CD8-positive, alpha-beta T cell (primary cell): ENCODE measurements at places on chromosomes 11 and 22.

DNA sequence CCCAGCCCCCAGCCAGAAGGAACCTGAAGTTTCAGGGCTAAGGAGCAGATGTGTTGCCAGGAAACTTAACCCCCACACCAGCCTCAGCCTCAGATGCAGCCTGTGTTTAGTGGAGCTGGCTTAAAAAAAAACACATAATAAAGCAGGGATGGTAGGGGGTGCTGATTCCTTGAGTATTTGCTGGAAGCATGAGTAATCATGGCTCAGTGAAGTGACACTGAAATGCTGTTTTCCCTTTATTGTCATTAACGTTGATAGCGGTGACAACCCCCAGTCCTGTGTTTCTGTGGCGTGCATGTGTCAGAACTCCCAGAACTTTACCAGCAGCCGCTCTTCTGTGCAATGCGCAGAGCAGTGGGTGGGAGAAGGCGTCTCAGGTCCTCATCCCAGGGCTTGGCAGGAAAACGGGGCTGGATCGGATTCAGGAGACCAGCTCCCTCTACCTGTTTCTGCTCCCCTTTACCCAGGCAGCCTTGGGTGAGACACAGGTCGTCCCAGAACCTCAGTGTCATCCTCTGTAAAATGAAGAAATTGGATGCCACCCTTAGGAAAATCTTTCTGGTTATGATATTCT is 1282.1 kb downstream of the TBC1D22A start:
- DNase-seq = no peak

DNA sequence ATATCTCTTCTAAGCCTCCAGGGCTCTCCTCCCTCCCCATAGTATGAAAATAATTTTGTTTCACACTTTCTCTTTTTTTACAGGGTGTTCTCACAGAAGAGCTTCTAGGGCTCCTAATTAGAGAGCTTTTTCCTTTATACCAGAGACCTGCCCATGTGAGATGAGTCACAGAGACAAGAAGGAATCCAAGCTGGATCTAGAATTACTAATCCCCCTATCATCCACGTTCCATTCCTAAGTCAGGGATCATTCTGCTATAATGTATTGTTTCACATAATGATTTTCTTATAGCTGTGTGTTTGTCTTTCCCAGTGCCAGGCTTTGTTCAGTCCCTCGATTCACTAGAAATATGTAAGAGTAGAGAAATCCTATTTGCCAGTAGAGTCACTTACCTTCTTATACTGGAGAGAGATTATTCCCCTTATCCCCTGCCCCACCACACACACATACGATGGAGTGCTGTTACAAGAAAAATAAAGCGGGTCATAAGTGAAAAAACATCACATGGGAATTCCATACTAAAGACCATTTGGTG is 778.3 kb upstream of the LRRC4C start:
- DNase-seq = no peak

- no peak for DNase-seq
Observed at GRCh38 chr11:464316-464715, 14.2 kb downstream of the PTDSS2 start.

GRCh38 chr11:134667175-134667500 is 255.1 kb upstream of the B3GAT1 start:
- DNase-seq = no peak

DNA sequence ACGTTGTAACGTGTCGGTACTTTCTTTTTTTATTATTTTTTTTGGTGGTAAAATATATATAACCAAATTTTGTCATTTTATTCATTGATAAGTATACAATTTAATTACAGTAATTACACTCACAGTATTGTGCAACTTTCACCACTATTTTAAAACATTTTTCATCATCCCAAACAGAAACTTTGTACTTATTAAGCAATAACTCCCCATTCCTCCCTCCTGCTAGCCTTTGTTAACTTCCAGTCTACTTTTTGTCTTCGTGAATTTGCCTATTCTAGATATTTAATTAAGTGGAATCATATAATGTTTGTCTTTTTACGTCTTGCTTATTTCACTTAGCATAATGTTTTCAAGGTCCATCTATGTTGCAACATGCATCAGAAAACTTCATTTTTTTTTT is 58.5 kb downstream of the STIM1 start:
- DNase-seq = no peak

DNA sequence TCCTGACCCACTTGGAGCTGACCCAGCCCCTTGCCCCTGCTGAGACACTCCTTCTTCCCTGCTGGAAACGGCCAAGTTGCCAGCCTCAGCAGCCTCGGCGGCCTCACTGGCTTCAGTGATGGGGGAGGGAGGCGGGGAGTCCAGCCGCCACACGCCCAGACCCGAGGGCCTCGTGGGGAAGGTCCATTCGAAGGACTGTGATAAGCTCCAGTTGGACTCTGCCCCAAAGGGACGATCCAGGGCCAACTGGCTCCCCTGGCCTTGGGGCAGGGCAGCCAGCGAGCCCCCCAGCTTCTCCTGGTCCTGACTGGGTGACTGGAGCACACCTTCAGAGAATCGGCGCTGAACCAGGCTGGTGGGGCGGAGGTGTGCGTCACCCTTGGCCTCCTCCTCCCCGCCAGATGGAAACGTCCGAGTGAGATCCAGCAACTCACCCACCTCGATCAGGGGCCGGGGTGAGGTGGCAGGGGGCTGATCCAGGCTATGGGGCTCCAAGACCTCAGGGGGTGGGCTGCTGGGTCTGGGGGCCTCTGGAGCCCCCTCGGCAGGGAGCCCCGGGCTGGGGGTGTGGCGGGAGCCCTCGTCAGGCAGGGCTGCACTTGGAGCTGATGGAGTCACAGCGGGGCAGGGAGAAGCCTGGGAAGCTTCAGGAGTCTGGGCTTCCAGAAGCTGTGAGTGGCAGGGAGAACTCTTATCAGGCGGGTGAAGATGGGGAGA is 11.5 kb downstream of the TNKS1BP1 start:
- DNase-seq = no peak

- DNase-seq = no peak
Observed at GRCh38 chr11:133206313-133207005, 325.8 kb downstream of the OPCML start.

GRCh38 chr11:116697639-116698038 is 75.1 kb downstream of the BUD13 start:
- no peak for DNase-seq

DNA sequence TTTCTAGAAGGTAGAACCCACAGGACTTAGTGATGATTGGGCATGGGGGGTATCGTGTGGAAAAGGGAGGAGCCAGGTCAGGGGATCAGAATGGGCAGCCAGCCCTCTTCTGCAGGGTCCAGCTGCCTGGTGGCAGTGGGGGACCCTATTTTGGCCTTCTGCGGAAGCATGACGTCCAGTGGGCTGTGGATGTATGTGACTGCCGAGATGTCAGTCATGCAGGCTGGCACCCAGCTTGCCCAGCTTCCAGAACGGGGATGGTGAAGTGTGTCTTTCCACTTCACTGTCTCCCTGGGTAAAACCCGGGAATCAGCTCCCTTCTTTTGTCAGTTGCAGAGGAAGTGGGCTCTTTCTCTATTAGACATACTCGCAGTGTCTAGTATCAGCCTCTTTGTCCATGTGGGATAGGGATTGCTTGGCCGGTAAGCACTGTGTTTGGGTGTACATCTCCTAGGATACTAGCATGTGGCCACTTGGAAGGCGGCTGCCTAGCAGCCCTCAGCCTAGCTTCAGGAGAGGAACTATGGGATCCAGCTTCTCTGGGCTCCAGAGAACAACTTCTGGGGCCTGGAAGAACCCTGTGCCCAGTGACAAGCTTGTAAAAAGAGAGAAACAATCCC is 51.4 kb downstream of the GRIK4 start:
- no peak for DNase-seq

GRCh38 chr22:38766076-38766777 is 10.4 kb upstream of the SUN2 start:
- peak; percentile 51 for DNase-seq

- DNase-seq = no peak
Observed at GRCh38 chr11:65321828-65322485, 7.3 kb downstream of the CDC42EP2 start.

DNA sequence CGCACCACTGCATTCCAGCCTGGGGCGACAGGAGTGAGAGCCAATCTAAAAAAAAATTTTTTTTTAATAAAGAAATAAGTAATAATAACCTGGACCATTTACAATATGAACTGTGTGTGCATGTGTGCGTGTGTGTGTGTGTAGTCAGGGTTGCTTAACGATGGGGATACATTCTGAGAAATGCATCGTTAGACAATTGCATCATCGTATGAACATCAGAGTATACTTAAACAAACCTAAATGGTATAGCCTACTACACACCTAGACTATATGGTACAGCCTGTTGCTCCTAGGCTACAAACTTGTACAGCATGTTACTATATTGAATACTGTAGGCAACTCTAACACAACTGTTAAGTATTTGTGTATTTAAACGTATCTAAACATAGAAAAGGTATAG is 26.4 kb downstream of the RDX start:
- no peak for DNase-seq

- DNase-seq = peak; percentile 5
Observed at GRCh38 chr22:35840302-35840739, 122.6 kb downstream of the APOL5 start.

DNA sequence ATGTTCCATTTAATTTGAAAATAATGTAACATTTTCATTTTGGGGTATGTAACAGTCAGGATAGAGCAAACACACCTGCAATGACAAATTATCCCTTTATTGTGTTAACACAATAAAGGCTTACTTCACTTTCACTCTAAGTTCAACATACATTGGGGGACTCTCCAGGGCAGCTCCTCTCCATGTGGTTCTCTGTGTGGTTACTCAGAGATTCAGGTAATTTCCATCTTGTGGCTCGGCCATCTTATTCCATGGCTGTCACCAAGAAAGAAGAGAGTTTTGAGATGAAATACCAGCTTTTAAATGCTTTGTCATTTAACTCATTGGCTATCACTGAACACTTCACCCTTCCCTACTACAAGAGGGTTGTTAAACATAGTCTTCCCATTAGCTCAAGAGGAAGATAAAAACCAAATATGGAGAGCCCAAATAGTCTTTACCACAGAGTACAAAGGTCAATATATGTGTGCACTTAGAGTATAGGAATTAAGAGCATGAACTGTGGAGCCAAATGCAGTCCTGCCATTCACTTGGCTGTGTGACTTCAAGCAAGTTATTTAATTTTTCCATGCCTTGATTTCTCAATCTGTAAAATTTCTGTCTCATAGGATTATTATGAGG is 10.6 kb upstream of the TPH1 start:
- no peak for DNase-seq

- no peak for DNase-seq
Observed at GRCh38 chr11:102085864-102086551, 24.2 kb upstream of the YAP1 start.

GRCh38 chr22:21718499-21718898 is 17.1 kb downstream of the YPEL1 start:
- DNase-seq = no peak

- no peak for DNase-seq
Observed at GRCh38 chr11:4467811-4468606, 14.4 kb upstream of the OR52K1 start.

GRCh38 chr11:41879214-41879613 is 419.8 kb upstream of the LRRC4C start:
- no peak for DNase-seq
